ENCODE measurements at places on chromosomes 4 and X. TPM values are rescaled to one million over a fixed set of nuclear protein-coding genes. Genes with fewer than 3 reads are reported as not detected.

DNA sequence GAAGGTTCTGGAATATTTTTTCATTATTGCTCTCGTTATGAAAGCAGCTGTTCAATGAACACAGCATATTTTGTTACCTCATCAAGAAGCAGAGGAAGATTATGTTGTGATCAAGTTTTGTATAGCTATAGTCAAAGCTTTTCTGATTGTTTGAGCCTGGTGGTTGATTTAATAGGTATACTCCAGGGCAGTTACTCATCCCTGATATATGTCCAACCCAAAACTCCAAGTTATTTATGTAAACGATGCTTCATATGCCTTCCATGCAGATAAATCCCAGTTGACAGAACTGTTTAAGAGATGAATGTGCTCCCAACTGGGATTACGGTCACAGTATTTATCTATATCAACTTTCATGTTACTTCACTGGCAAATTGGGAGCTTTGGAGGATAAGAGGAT, 19.1 kb downstream of the NAA11 start:
- no peak for DNase-seq

DNA sequence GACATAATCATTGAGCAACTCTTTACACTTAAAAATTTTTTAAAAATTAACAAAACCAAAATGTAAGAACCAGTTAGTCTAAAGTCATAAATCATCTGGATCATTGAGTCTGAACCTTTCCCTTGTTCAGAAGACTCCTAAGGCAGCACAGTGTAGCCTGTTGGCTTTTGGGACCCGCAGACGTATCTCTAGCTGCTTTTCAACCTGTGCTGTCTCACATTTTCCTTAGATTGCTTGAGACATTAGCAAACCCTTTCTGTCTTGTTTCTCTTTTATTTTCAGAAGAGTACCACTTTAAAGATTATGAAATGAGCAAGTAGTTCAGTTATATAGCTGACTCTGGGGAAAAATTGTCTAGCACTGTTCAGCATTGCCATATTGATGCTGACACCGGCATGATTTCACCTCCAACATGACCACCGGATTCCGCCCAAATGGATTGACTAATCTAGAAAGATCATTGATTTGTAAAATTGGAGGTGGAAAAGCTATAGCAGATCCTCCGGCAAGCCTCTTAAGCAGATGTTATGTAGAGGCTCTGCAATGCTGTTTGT, 8.9 kb downstream of the TCEANC start:
- no peak for DNase-seq

DNA sequence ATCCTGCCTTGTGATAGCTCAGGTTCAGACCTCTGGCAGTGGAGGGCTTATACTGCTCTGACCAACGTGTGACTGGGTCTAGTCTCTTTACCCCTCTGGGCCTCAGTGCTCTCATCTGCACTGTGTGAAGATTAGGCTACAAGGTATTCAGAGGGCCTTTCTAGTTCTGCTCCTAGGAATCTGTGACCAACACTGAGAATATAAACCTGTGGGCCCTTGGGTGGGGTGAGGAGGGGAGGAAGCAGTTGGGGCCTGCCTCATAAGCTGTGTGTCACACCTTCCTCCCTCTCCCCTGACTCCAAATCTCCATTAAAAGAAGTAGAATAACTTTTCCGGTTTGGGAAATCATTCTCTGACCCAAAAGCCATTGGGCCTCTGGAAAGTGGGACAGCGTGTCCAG, 66.3 kb upstream of the MSN start:
- DNase-seq, result no peak

DNA sequence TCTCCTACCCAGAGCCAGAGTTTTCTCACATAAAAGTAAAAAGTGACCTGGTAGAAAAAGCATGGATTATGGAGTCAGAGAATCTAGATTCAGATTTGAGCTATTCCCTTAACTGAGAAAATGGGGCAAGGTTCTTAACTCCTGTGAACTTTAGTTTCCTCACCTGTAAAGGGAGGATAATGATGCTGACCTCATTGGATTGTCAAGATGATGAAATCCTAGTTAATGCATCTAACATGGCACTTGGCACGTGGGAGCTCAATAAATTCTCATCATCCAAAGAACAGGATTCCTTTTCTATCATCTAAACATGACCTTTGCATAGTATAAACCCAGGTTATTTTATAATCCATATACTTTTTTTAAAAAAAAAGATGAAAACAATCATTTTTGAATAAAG, 18.6 kb downstream of the FHDC1 start:
- no peak for DNase-seq

GRCh38 chr4:8830056-8830455, 41.6 kb downstream of the HMX1 start:
- DNase-seq, result no peak

DNA sequence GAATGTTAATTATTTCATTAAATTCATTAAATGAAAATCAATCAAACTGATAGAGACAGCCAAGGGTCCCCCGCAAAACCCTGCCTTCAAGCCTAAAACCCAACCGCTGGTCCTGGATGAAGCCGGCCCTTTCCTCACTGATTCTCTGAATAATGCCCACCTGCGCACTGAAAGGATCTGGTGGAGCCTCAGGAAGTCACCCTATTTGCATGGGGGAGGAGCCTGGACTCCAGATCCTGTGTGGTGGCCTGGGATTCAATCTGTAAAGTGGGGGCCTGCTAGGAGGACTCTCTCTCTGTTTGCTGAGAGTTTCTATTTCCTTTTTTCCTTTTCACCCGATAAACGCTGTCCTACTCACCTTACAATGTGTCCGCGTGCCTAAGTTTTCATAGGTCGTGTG, 97.9 kb upstream of the ADAMTS3 start:
- no peak for DNase-seq

- DNase-seq, result no peak
Observed at GRCh38 chr4:88333741-88334405, 44.8 kb upstream of the HERC6 start.

GRCh38 chr4:89171176-89171805, 60.0 kb downstream of the TIGD2 start:
- DNase-seq, result no peak

GRCh38 chr4:159238631-159239030, 135.8 kb downstream of the RAPGEF2 start:
- no peak for DNase-seq

GPM6B gene
- total RNA-seq, result not detected

PRRG1 gene
- 14.0 TPM for total RNA-seq

BMP3 gene
- total RNA-seq, result not detected

Measured in Caco-2 (cell line).